ENCODE measurements at places on chromosomes 2 and 18.
A peak's percentile ranks its signal among the peaks of the same experiment; 100 is the strongest.

GRCh38 chr2:162704496-162704895, 134.1 kb downstream of the KCNH7 start:
- DNase-seq: no peak

- DNase-seq: no peak
Observed at GRCh38 chr2:66733364-66733999, 298.6 kb downstream of the MEIS1 start.

GRCh38 chr2:8009010-8009597, 672.8 kb upstream of the ID2 start:
- DNase-seq: peak; percentile 45

DNA sequence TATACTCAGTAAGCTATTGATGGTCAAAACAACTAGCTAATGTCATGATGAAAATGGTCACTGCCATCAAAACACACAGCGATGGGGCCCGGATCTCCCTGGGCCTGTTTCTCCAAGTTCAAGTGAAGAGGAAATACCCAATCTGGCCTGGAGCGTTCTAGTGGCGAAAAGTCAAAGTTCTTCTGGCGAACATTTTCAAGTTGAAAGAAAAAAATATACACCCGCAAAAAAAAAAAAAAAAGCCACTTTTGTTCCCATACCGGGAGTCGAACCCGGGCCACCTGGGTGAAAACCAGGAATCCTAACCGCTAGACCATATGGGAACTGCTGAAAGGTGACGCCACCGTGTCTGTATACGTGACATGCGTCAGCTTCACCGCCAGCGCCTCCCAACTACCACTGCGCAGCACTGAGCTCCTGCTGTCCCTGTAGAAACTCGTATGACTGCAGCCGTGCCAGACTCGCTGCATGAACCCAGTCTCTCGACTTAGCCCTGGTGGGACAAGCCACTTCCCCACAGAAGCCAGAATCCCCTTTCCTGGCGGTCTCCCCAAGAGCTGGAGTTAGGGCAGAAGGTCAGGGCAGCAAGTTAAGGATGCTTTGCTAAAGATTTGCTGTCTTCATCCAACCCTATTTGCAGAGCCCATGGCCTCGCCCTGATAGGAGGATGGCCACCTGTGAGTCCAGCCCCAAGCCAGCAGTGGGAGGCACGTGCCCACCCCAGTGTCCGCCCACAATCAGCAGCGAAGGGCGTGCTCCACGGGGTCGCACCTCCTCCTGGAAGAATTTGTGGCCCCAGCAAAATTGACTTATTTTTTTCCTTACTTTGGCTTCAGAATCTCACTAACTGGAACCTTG, 5.6 kb upstream of the IMP4 start:
- no peak for DNase-seq

DNA sequence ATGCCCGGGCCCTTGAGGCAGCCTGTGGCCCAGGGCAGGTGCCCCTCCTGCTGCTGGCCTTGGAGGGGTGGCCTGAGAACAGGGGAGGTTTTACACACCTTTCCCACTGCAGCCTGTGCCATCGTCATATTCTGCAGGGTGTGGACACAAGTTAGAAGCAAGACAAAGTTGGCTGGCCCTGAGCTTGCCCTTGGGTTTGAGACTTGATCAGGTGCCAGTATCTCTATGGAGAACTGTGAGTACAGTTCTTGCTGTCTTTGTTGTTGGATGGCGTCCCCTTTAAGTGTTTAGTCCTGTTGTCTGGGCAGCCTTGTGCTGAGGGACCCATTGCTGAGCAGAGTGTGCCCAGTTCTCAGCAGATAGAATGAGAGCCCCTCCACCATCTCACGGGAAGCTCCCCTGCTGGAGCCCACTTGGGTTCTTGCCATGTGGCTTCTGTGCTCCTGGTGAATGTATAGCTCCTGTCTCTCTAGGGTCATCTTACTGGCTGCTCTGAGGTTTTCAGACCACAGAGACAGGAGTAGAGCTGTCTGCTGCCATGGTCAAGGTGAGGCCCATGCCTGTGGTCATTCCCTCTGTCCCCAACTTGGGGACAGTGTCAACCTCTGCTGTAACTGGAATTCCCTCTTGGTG, 115.9 kb downstream of the SH3RF3 start:
- no peak for DNase-seq

DNA sequence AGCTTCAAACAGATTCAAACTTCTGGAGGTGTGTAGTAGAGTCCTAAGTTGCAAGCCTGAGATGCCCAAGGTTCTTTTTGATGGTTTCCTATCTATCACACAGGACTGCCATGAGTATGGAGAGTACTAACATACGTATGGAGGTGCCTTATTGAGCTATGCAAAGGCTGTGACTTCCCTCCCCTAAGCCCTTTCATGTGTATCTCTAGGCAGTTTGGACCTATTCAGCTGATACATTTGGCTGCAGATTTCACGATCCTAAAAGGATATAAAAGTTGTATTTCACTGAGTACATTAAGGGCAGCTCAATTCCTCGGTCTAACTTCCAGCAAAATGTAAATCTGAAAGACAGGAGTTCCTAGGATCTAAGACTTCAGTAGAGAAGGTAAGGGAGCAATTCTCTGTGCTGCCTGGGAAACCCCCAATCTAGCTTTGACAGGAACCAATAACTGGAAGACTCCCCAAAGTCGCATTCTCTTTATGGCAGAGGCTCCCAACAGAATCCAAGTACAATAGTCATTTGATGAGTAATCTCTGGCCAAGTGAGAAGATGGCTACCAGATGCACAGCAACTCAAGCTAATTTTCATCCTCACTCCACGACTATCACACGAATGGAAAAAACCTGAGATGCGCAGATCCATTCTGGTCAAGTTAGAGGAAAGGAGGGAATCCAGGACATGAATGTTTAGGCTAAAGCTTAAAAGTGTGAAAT, 83.8 kb downstream of the ATL2 start:
- no peak for DNase-seq

GRCh38 chr2:101002562-101003277, 631 bp downstream of the RPL31 start:
- DNase-seq: no peak

DNA sequence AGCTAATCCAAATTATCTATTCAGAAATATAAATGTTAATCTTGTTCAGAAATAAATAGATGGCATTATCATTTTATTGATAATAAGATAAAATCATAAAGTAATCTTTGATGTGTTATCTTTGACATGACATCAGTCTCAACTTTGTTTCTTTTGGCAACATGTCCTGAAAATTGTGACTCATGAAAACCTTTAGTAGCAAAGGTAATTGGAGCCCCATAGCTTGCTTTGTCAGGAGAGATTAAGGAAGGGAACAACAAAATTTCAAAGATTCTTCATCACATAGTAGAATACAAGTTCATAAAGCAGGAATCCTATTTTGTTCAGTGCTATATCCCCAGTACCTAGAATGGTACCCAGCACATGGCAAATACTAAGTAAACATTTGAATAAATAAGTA, 165.4 kb downstream of the KCNE4 start:
- no peak for DNase-seq

DNA sequence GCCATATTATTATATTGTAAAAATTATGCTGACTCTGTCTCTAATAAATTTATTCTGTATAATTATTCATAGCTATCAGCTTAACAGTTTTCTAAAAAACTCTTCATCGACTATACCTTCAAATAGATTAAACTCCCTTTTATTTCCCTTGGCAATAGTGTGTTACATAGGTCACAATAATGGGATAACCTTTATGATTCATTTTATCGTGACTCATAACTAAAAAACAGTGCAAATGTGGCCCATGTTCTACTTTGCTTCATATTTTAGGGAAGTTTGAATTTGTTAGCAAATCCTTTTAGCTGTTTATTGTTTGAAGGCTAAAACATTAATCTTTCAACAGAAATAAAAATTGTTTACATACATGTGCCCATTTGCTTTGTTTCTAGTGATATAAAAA, 783.2 kb upstream of the CDH2 start:
- DNase-seq: no peak

- no peak for DNase-seq
Observed at GRCh38 chr2:26352892-26353291, 6.3 kb upstream of the ADGRF3 start.

DNA sequence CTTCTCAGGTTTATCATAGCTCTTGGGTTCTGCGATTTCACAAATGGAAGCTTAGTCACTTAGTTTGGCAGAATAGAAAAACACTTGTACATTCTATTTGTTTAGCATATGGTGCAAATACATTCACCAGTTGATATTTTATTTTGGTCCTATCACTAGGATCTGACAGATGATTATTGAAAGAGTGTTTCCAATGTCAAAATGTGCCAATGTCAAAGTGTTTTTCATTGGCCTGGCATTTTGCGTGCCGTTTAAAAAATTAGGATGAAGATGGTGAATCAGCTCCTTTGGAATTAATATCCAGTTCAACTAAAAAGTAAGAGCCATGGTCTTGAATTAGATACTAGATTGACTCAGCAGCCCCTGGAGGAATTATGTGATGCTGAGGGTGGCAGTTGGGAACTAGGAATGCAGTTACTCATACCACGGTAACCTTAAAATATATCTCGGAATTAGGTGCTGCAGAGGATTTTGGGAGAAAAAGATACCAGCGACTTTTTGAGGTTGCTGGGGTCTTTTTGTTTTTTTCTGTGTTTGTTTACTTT, 87.0 kb downstream of the SPHKAP start:
- no peak for DNase-seq

DNA sequence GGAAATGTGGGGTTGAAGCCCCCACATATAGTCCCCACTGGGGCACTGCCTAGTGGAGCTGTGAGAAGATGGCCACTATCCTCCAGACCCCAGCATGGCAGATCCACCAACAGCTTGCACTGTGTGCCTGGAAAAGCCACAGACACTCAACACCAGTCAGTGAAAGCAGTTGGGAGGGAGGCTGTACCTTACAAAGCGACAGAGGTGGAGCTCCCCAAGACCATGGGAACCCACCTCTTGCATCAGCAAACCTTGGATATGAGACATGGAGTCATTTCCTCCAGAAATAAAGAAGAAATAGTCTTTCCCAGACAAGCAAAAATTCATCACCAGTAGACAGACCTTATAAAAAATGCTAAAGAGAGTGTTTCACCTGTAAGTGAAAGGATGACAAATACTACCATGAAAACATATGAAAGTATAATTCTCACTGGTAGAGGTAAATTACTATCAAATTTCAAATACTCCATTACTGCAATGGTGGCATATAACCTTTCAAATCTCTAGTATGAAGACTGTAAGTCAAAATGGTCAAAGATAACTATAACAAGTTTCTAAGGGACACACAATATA, 152.6 kb upstream of the EPHA4 start:
- DNase-seq: no peak

DNA sequence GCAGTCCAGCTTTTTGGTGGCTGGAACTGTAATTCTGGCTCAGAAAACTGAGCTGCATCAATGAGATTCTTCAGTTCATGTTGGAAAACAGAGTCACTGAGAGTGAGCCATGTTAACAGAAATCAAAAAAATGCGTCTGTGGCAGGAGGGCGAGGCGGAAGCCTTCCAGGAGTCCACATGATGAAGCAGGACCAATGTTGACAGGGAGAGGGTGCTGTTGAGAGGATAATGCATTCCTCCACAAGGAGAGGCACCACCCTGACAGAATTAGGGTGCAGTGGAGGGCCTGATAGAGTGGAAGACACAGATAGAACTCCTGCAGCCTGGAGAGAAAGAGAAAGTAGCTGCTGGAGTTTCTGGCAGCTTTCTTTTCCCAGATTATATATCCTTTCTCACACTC, 111.5 kb downstream of the MGAT5 start:
- DNase-seq: no peak

DNA sequence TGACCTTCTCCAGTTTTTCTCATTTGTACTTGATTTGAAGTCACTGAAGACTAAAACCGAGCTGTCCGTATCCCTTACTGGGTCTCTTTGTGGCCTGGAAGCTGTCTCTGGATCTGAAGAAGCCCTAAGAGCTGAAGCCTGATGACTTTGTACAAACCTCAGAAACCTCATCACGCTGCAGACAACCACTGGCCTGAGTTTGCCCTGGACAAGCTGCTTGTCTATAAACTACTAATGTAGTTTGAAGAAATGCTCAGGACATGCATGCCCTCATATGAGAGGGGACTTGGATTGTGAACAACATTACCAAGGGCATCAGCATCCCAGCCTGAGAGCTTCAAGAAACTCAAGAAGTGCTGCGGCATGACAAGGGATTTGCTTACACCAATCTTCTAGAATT, 79.3 kb upstream of the CBLN2 start:
- DNase-seq: no peak

DNA sequence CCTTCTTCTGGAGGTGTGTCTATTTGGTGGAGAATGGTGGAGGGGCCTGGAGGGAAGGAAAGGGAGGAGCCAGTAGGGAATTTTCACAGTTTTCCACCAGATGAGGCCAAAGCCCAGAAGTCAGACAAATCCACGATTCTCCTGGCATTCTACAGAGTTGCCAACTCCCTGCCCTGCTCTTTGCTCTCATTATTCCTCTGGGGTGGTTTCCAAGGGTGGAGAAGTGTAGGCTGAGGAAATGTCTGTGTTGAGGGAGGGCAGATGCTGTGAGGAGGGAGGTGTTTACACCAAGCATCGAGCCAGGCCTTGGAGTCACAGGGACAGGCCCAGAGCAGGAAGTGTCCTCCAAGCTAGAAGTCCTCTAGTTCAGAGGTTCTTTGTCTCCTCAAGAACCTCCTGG, 124.1 kb upstream of the LGALSL start:
- DNase-seq: no peak

GRCh38 chr18:29979881-29980280, 1062.7 kb downstream of the DSC3 start:
- no peak for DNase-seq

GRCh38 chr2:37376421-37377186, 32.2 kb downstream of the QPCT start:
- no peak for DNase-seq

DNA sequence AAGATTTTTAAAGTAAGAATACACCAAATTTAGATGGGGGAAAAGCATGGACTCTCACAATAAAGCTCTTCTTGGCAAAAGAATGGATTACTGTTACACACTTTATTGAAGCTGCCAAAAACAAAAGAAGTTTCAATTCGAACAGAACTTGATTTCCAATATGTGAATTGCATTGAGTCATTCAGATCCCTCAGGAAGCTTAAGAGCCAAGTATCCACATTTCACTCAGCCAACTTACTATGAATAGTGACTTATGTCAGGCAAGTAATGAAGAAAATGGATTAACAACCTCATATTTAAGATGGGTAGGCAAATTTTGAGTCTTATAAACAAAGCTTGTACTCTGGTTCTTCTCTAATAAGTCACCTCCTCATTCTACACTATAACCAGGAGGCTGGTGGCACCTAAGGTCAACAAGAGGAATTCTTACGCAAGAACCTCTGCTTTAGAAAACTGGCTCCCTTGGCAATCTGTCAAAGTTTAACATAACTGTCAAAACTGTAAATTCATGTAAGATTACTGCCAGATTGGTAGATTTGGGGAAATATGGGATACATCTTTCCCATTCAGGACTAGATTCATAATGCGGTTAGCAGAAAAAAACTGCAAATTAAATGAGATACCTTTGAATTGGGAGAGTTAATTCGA, 6.0 kb downstream of the HADHA start:
- DNase-seq: no peak

GRCh38 chr2:212537726-212538304, 787 bp downstream of the ERBB4 start:
- DNase-seq: no peak

Measured in SK-N-MC (cell line).